Smooth muscle cell of the pulmonary artery (primary cell): ENCODE measurements at places on chromosomes 3 and 15. TPM values are rescaled to one million over a fixed set of nuclear protein-coding genes. Genes with fewer than 3 reads are reported as not detected.

The ATP11B gene
- 71.6 and 95.5 TPM in 2 replicates for total RNA-seq

The CHRNA3 gene
- total RNA-seq, result not detected in 2 replicates

The LRRK1 gene
- total RNA-seq, result 11.7 and 16.6 TPM in 2 replicates

The CHDH gene
- 0.03 and 0.07 TPM in 2 replicates for total RNA-seq

The CLEC3B gene
- 5.0 and 29.6 TPM in 2 replicates for total RNA-seq

The PRTG gene
- 0.78 and 1.2 TPM in 2 replicates for total RNA-seq

The TTLL13 gene
- total RNA-seq, result 0.07 TPM in 1 of 2 replicates, not detected in the other

The GUCA1C gene
- not detected in 2 replicates for total RNA-seq

The SERINC4 gene
- total RNA-seq, result not detected in 2 replicates

The LMAN1L gene
- total RNA-seq, result 0.26 TPM in 1 of 2 replicates, not detected in the other

The BCL2A1 gene
- total RNA-seq, result 0.33 and 1.1 TPM in 2 replicates
